Activated naive CD4-positive, alpha-beta T cell (primary cell): ENCODE measurements at places on chromosomes 4 and X.

DNA sequence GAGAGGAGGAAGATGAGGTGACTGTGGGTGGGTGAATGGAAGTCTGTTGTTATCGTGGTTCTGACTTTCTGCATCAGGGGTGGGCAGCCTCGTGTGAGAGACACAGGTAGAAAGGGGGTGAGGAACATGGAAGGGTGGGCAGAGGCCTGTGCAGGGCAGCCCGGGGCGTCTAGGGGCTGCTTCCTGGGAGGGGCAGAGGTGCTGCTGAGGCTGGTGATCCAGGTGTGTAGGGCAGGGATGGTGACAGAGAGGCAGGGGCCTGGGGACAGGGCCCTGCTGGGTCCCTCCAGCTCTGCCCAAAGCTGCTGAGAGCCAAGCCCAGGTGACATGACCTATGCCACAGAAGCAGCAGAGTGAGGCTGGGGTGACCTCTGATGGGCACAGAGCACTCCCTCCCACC, 89.7 kb upstream of the C4orf50 start:
- no peak for DNase-seq

GRCh38 chr4:158182736-158183135, 9.9 kb upstream of the GASK1B start:
- no peak for DNase-seq

DNA sequence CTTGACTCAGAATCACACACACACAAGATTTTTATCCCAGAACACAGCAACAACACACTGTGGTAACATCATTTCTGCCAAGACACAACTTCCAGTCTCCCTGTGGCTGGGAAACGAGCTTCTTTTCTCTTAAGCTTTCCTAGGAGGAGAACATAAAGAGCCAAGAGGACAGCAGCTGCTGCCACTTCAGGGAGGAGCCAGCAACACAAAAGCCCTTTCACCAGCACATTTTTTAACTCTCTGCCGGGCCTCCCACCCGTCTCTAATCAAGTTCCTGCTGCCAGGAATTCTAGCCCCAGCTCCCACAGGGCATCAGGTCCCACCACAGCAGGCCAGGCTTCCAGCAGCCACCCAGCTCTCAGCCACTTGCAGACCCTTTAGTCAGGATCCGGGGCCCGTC, 22.4 kb downstream of the FAT1 start:
- DNase-seq, result no peak

DNA sequence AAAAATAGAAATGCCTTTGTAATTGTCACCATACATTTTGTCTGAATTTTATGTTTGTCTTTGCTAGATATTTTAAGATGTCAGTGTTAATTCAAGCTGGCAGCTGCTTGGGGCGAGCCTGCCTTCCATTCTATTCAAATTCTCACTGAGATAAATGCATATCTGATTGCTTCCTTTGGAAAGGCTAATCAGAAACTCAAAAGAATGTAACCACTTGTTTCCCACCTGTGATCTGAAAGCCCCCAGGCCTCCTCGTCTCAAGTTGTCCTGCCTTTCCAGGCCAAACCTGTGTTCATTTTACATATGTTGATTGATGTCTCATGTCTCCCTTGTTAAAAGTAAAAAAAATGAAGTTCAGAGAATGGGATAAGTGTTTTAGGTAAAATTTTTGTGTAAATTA, 318.7 kb upstream of the TECRL start:
- no peak for DNase-seq

GRCh38 chr4:8874896-8875680, 3.4 kb upstream of the HMX1 start:
- no peak for DNase-seq

GRCh38 chr4:141255016-141255415, 34.3 kb downstream of the ZNF330 start:
- DNase-seq, result no peak

DNA sequence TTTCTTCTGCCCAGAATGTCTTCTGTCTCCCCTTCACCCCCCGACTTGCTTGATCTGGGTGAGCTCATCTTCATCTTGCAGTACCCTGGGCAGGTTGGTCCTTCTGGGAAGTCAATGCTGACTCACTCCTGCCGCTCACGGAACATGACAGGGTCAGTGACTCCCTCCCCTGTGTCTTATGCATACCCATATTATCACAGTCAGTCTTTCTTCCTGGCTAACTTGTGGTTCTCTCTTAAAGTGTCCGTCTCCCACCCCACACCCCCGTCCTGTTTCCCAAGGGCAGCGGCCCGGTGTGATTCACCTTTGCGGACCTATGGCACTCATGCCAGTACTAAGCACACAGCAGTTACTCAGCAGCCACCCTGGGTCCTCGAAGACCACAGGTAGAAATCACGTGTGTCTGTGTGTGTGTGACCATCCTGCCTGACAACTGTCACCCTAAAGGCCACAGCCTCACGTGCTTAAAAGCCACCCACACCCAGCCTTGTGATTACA, 17.7 kb downstream of the IQSEC2 start:
- DNase-seq, result no peak

DNA sequence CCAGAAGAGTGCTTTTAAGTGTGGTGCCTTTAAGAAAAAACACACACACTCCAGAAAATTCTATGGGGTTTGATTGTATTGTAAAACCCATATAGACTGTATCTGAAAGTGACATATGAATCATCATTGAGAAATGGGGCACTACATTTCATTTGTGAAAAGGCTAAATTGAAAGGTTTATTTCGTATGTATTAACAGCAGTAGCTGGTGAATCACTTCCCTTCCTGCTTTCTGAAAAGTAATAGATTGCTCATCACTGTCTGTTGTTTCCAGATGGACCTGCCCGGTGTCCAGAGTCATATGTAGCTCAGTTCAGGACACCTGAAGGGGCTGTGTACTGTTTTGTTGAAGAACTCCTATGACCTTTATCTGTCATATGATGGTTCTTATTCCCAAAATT, 28.1 kb upstream of the HPRT1 start:
- DNase-seq, result no peak

DNA sequence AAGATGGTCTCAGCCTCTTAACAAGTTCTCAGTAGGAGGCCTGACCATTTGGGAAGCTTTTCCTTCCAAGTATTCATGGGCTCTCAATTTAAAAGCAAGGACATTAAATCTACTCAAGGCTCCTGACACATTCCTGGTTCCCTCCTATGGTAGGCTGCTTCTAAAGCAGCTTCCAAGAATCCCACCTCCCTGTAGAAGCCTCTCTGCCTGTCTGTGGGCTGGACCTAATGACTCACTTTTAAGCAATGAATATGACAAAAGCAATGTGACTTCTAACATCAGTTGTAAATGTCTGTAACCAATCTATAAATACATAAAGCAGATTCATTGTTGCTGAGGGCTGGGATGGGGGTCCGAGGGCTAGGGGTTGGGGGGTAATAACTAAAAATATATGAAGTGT, 99.5 kb upstream of the FAM9B start:
- DNase-seq, result no peak

DNA sequence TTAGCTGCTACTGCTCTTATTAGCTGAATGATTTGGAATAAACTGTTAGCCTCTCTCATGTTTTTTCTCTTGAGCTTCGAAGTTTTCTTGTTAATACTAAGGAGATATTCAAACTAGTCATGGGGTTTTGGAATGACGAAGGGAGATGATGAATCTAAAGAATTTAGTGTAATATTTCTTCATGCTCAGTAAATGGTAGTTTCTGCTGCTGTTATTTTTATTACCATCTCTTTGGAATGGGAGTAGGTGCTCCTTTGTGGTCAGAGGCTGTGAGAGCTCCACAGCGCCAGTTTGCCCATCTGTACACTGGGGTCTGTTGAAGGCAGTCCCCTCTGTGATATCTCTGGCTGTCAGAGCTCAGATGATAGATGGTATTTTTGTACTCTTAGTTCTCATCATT, 33.7 kb downstream of the HTT start:
- no peak for DNase-seq

DNA sequence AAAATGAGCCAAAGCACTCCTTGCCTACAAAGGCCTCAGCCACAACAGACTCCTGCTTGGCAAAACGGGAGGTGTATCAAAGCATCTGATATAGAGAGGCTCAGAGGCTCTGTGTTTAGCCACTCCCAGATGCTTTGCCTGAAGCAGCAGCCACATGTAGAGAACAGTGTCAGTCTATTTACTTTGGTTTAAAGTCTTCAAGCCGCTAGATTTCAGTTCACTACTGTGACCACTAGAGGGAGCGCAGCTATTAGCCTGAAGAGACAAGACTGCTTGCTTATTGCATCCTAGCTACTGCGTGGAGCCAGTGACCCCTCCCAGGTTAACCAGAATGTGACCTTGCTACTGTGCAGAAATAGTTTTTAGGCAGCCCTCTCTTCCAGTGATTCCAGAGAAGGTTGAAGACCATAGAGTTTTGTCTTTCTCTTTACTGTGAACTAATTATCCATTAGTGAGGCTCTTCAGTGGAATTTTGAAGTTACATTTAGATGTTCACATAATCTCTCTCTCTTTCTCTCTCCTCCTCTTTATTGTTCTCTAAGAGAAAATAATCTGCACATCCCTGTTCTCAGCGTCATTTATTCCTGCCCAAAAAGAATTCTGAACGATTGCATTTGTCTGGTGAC, 39.3 kb downstream of the BMP3 start:
- DNase-seq, result no peak

GRCh38 chrX:108582151-108582550, 142.5 kb downstream of the COL4A5 start:
- no peak for DNase-seq

- no peak for DNase-seq
These were observed 179.6 kb upstream of the RBPJ start for GRCh38 chr4:26141051-26141721.

- no peak for DNase-seq
These were observed 15.3 kb upstream of the BEND4 start for GRCh38 chr4:42167709-42168108.

- DNase-seq, result no peak
These were observed 226.8 kb upstream of the LNX1 start for GRCh38 chr4:53818104-53818503.

- no peak for DNase-seq
These were observed 75.6 kb upstream of the HELT start for GRCh38 chr4:184942444-184943425.

GRCh38 chr4:187387739-187388138, 607.8 kb upstream of the ZFP42 start:
- DNase-seq, result no peak

- DNase-seq, result no peak
These were observed 19.1 kb downstream of the EIF4E start for GRCh38 chr4:98909646-98910401.

- no peak for DNase-seq
These were observed 33.5 kb downstream of the CTBP1 start for GRCh38 chr4:1215141-1216075.

DNA sequence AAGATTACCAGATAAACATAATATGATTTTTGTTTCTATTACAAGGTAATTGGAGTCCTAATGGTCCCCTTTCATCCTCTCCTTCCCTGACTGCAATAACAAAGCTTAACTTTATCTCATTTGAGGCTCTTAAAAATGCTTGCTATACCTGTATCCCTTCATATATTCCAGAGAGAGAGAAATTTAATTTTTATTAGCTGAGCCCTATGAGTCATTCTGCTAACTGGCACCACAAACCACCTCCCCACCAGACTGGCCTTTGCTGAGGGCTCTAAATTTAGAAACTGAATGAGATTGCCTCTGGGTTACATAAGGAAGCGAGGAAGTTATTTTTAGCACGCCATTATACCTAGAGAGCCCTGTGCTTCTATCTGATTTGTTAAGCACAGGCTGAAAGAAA, 27.4 kb downstream of the CBLL2 start:
- no peak for DNase-seq

- DNase-seq, result no peak
These were observed 39.6 kb downstream of the RPGR start for GRCh38 chrX:38287674-38288073.

DNA sequence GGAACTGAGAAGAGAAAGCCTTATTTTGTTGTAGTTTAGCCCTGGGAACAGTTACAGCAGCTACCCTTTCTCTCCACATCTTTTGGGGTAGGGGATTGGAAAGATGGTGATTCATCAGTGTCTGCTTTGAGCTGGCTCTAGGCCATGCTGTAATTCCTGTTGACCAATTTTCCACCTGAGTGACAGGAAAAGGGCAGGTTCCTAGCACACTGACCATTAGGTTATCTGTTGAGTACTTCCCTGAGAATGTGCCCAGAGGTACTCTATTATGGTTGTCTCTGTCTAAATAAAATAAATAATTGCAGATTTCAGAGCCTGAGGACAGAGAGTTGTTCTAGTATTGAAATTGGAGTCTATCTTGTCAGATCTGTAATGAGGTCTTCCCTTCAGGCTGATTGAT, 109.0 kb downstream of the ENOX2 start:
- DNase-seq, result no peak

GRCh38 chr4:74990276-74990875, 57.5 kb downstream of the PARM1 start:
- no peak for DNase-seq

- no peak for DNase-seq
These were observed 166.4 kb upstream of the ATP6AP2 start for GRCh38 chrX:40414335-40414734.

DNA sequence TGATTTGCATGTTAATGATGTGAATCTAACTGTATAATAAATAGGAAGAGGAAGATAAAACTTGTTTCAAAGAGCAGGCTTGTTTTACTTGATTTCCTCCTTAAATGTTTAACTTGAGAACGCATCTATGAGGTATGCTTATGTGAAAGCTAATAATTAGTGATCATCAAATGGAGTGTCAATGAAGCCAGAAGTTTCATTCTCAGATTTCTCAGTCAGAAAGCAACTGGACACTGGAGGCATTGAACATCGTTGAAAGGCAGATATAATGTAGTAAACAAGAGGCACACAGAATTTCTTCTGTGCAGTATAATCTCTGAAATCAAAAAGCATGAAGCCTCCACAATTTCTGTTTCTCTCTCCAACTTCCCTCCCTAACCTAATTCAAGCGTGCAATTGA, 672.9 kb downstream of the ADGRL3 start:
- no peak for DNase-seq

- no peak for DNase-seq
These were observed 24.0 kb downstream of the ABCB7 start for GRCh38 chrX:75131973-75132627.

DNA sequence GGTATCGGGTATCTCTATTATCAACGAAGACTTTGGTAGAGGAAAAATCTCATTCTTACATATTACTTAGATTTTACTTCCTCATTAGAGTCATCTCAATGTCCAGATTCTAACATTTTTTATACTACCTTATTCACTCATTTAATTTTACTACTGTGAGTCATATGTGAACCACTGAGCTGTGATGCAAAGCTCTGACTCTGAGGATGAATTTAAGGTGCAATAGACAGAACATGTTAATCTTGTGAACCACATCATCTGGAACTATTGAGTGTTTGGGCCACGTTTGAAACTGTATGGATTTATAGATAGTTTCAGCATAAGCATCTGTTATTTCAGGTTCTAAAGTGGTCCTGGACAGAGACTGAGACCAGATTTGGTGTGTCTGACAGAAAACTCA, 78.4 kb downstream of the PWWP3B start:
- no peak for DNase-seq

- DNase-seq, result no peak
These were observed 18.3 kb downstream of the AMER1 start for GRCh38 chrX:64186974-64187761.

DNA sequence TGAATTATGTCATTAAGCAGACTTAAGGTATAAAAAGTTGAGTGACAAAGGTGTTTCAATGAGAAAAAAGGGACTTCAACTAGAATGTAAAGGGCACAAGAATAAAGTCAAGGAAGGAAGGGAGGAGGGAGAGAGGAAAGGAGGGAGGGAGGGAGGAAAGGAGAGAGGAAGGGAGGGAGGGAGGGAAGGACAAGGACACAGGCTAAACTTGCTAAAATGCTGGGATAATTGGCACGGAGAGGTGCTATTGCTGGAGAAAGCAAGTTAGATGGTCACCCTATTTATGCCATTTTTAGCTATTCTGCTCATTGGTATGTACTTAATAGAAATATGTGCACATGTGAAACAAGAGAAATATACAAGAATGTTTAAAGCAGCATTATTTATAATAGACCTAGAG, 44.9 kb upstream of the SPP1 start:
- DNase-seq, result no peak
